ENCODE measurements at places on chromosomes 5 and 9.

DNA sequence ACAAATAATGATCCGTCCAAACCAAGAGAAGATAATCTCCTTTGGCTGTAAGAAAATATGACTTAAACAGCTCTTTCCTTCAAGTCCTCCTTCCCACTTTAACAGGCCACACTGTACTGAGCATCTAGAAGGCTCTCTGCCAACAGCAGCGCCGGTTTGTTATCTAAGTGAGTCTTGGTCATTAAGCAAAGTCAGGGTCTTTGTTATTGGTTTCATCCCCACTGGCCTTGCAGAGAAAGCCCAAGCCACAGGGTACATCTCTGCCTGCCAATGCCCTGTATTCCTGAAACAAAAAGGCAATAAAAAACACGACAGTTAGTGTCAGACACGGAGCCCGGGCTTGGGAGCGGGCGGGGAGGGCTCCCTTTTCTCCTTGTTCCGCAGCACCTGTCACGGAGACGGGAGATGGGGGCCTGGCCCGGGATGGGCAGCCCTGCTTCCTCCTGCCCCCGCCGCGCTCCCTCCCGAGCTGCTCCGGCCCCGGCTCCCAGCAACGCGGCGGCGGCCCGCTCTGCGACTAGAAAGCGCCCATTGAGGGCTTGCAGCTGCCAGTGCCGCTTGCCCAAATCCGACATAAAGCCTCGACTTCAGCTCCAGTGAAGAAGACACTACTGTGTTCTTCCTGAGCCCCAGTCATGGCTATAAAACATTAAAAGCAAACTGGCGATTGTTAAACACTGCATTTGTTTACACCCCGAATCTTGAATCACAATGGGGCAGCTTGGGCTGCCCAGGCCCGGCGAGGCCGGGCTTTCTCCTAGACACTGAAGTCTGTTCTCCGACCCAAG, 28.1 kb upstream of the PIK3R1 start:
- peak; percentile 91 for DNase-seq
- H3K4me3 ChIP-seq = peak overlapping the region; percentile 46
- no peaks in the 10 kb centered on the region for H3K27me3 ChIP-seq
- peak overlapping the region; percentile 83 for H3K27ac ChIP-seq

- peak within 1 kb of the TSS; percentile 84 for H3K27ac ChIP-seq
- no peaks in the 10 kb centered on the region for H3K27me3 ChIP-seq
- DNase-seq = peak; percentile 95
- peaks cover 54% of the 10 kb centered on the region for H3K4me1 ChIP-seq
Observed at GRCh38 chr5:139482050-139482889, at the start of gene STING1. Gene STING1, minus strand, starts transcription at chr5:139482758. Its CDS starts 1,054 bp downstream, at chr5:139481704.

GRCh38 chr5:26674846-26675245, 363.5 kb downstream of the CDH9 start:
- no peaks in the 10 kb centered on the region for H3K4me1 ChIP-seq
- no peak for DNase-seq
- H3K36me3 ChIP-seq = no peaks in the 10 kb centered on the region
- no peaks in the 10 kb centered on the region for H3K27me3 ChIP-seq
- H3K4me3 ChIP-seq = no peak overlapping the region
- no peak overlapping the region for H3K27ac ChIP-seq

- H3K27ac ChIP-seq = no peak overlapping the region
- DNase-seq = no peak
- no peaks in the 10 kb centered on the region for H3K27me3 ChIP-seq
- no peak overlapping the region for H3K4me3 ChIP-seq
- no peaks in the 10 kb centered on the region for H3K36me3 ChIP-seq
- H3K4me1 ChIP-seq = peaks cover 11% of the 10 kb centered on the region
Observed at GRCh38 chr5:34750206-34750605, 88.8 kb upstream of the TTC23L start.

GRCh38 chr9:137389428-137389746, 33.6 kb downstream of the EXD3 start:
- H3K4me1 ChIP-seq = peaks cover 14% of the 10 kb centered on the region
- H3K36me3 ChIP-seq = peaks cover 35% of the 10 kb centered on the region

- no peaks in the 10 kb centered on the region for H3K27me3 ChIP-seq
- no peak for DNase-seq
- H3K4me3 ChIP-seq = no peak overlapping the region
- no peaks in the 10 kb centered on the region for H3K4me1 ChIP-seq
Observed at GRCh38 chr5:2387634-2388325, 363.7 kb downstream of the IRX2 start.

GRCh38 chr9:16673171-16673570, 197.3 kb downstream of the BNC2 start:
- no peaks in the 10 kb centered on the region for H3K36me3 ChIP-seq
- H3K4me3 ChIP-seq = no peak overlapping the region
- H3K27ac ChIP-seq = no peak overlapping the region
- H3K4me1 ChIP-seq = peaks cover 12% of the 10 kb centered on the region
- H3K27me3 ChIP-seq = no peaks in the 10 kb centered on the region

DNA sequence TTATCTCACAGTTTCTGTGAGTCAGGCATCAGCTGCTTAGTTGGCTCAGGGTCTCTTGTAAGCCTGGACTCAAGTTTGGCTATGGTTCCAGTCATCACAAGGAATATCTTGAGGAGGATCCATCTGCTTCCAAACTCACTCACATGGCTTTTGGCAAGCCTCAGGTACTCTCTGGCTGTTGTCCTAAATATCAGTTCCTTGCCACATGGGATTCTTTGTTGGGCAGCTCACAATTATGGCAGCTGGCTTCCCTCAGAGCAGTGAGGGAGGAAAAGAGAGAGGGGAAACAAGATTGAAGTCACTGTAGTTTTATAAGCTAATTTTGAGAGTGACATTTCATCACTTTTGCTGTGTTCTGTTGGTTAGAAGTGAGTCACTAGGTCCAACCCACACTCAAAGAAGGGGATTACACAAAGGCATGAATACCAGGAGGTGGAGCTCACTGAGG, 144.5 kb downstream of the GCNT1 start:
- no peaks in the 10 kb centered on the region for H3K36me3 ChIP-seq
- no peaks in the 10 kb centered on the region for H3K4me1 ChIP-seq
- no peak overlapping the region for H3K4me3 ChIP-seq
- no peak overlapping the region for H3K27ac ChIP-seq
- peaks cover 3% of the 10 kb centered on the region for H3K27me3 ChIP-seq
- DNase-seq = no peak

DNA sequence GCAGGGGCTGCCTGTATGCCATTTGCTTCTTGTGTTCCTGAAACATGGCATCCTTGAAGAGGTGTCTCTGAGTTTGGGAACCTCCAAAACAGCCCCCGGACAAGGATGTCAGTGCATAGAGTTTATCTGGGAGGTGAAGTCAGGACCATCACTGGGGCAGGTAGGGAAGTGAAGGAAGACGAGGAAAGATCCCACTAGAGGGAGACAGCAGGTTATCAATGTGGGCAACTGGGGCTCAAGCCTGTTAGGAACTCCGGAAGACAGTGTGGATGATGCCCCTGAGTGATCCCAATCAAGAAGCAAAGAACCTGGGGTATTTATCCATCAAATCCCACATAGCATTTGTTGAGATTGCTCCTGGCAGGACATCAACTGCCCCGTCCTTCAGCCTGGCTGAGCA, 233.1 kb downstream of the AGTPBP1 start:
- H3K4me3 ChIP-seq = no peak overlapping the region
- H3K4me1 ChIP-seq = no peaks in the 10 kb centered on the region
- no peaks in the 10 kb centered on the region for H3K27me3 ChIP-seq
- H3K27ac ChIP-seq = no peak overlapping the region
- DNase-seq = no peak

- H3K36me3 ChIP-seq = no peaks in the 10 kb centered on the region
- no peak overlapping the region for H3K27ac ChIP-seq
- H3K4me1 ChIP-seq = peaks cover 11% of the 10 kb centered on the region
- DNase-seq = no peak
- no peak overlapping the region for H3K4me3 ChIP-seq
Observed at GRCh38 chr5:36723912-36724311, 117.5 kb downstream of the SLC1A3 start.

DNA sequence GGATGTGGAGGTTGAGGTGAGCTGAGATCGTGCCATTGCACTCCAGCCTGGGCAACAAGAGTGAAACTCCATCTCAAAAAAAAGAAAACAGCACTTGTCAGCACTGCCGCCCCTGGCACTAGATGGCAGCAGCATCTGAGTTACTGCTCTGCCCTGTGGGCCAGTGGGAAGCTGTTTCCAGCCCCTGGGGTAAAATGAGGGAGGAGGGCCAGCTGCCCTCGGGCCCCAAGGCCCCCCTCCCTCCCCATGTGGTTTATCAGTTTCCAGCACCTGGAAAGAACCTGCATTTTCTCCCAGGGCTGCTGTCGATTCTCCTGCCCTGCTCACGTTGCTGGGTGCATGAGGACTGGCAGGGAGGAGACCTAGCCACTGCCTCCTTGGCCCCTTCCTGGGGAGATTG, 13.2 kb upstream of the CEL start:
- peaks cover 100% of the 10 kb centered on the region for H3K36me3 ChIP-seq
- no peak for DNase-seq
- no peak overlapping the region for H3K27ac ChIP-seq
- no peaks in the 10 kb centered on the region for H3K4me1 ChIP-seq
- H3K27me3 ChIP-seq = no peaks in the 10 kb centered on the region
- no peak overlapping the region for H3K4me3 ChIP-seq

DNA sequence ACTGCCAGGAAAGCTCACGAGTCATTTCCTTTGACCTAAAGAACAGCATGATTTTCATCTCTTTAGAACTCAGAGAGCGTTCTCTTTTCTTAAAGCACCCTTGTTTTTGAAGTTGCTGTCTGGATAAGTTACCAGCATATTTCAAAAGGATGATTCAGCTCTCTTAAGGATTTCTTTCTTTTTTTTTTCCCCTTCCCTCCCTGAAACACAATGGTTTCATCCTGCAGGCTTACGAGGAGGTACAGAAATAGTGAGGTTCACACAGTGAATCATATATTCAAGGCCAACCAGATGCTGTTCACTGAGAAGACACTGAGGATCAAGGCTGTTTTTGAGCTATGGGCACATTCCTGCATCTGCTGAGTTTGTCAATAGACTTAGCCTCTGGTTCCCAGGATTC, 257.2 kb downstream of the KIF4B start:
- no peak overlapping the region for H3K27ac ChIP-seq
- no peaks in the 10 kb centered on the region for H3K4me1 ChIP-seq
- H3K27me3 ChIP-seq = no peaks in the 10 kb centered on the region
- DNase-seq = no peak

DNA sequence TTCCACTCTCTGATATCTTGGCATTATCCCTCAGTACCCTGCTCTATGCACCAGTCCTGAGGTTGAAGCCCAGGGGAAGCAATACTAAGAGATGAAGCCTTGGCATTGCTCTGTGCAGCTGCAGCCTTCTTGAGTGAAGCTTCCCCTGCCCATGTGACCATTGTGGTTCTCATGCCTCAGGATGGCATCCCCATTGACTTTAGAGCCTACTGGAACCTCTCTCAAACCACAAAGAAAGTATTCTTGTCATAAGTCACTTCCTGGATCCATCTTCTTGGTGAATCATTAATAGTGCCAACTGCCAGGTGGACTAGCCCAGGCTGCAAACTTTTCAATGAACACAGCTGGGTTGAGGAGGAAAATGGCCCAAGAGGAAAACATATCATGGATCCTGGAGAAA, 283.9 kb upstream of the RFX3 start:
- no peaks in the 10 kb centered on the region for H3K27me3 ChIP-seq
- H3K4me1 ChIP-seq = no peaks in the 10 kb centered on the region
- H3K36me3 ChIP-seq = no peaks in the 10 kb centered on the region
- no peak overlapping the region for H3K27ac ChIP-seq
- no peak for DNase-seq
- H3K4me3 ChIP-seq = no peak overlapping the region

DNA sequence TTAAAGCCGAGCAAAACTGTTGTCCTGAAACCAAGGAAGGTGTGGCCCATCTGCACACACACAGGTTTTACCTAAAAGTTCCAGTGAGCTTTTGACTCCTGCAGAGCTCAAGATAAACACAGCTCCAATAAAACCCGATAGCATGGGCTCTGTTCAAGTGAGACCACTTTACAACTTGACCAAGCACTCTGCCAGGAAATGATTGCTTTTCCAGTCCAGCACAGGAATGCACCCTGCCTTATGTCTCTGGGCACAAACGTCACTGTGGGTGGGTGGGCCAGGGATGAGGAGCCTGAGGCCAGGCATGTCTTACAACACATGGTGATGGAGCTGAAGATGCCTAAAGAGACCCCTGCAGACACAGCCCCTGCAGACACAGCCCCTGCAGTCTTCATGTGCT, 115.3 kb downstream of the ROR2 start:
- no peak for DNase-seq
- H3K4me1 ChIP-seq = peaks cover 66% of the 10 kb centered on the region
- H3K4me3 ChIP-seq = no peak overlapping the region
- H3K36me3 ChIP-seq = no peaks in the 10 kb centered on the region

DNA sequence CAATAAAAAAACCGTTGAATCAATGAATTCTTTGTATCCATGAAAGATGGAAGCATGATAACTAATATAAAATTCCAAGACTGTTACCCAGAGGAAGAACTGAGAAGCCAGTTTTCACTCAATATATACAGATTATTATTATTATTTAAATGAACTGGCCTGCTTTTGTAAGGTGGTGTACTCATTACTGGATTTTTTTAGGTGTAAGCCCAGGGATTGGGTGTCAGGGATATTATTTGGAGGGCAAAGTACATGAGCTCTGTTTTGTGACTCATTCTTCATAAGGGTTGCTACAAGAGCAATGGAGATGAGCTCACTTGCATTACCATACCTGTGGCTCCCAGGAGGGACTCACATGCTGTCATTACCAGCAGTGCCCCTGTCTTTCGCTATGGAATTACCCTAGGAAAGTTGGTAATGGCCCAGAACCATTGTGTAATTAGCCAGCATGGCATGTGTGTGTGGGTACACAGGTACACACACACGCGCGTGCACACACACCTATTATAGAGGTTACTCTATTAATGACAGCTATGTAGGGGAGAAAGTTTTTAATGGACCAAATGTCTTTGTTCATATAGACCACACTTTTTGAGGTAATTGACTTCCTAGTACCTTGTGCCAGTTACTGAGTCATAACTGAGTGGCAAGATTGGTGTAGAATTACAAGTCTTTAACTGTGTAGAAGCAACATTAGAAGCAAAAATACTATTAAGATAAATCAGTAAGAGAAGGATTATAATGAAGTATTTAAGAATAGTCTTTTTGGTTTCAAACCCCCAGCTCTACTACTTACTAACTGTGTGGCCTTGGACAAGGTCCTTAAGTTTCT, 143.4 kb downstream of the GDNF start:
- H3K36me3 ChIP-seq = peaks cover 3% of the 10 kb centered on the region
- no peak overlapping the region for H3K4me3 ChIP-seq
- no peaks in the 10 kb centered on the region for H3K4me1 ChIP-seq
- no peak for DNase-seq
- no peak overlapping the region for H3K27ac ChIP-seq

GRCh38 chr9:115879451-115879850, 274.1 kb upstream of the PAPPA start:
- no peaks in the 10 kb centered on the region for H3K4me1 ChIP-seq
- H3K27me3 ChIP-seq = no peaks in the 10 kb centered on the region
- H3K4me3 ChIP-seq = no peak overlapping the region

GRCh38 chr5:31471916-31472315, 60.0 kb downstream of the DROSHA start:
- peaks cover 16% of the 10 kb centered on the region for H3K4me1 ChIP-seq
- H3K4me3 ChIP-seq = no peak overlapping the region
- H3K27ac ChIP-seq = no peak overlapping the region
- peaks cover 34% of the 10 kb centered on the region for H3K36me3 ChIP-seq
